ENCODE measurements at places on chromosomes 11 and 22.

- DNase-seq = no peak
Measured at GRCh38 chr11:17528906-17529843, 15.0 kb downstream of the USH1C start.

- no peak for DNase-seq
Measured at GRCh38 chr22:47748271-47748670, 985.8 kb downstream of the TBC1D22A start.

- no peak for DNase-seq
Measured at GRCh38 chr11:120869097-120869496, 154.8 kb upstream of the TBCEL start.

- DNase-seq = no peak
Measured at GRCh38 chr11:73321604-73322381, 13.7 kb downstream of the ARHGEF17 start.

DNA sequence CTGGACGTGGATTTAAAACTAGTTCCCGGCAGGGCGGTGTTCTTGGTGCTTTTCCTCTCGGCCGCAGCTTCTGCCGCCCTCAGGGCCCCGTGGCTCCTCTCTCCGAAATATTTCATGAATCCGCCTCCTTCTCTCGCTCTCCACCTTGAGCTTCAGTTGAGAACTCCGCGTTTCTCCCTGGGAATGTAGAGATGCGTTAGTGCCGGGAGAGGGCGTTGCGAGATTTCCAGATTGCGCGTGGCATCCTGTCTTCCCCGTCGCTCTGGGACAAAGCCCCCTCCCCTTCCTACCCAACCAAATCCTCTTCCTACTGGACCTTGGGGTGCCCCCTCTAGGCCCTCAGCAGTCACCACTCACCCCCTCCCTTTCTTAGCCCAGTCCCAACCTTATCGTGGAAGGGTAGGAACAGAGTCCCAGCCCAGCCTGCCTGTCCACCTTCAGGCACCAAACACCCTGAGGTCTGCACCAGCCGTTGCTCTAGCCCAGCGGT lies 15.5 kb upstream of the RAC2 start:
- no peak for DNase-seq

DNA sequence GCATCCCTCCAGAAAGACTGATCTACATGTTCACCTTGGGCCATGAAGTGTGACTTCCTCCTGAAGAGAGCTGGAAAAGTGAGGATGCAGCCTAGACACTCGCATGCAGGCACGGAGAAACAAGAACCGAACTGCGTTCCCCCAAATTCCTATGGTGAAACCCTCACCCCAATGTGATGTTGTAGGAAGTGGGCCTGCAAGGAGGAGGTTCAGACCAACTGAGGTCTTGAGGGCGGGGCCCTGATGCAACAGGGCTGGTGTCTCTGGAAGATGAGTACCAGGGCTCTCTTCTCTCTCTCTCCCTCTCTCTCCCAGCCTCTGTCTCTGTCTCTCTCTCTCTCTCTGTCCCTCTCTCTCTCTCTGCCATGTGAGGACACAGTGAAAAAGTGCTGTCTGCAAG lies 501.1 kb downstream of the BRD1 start:
- no peak for DNase-seq

- no peak for DNase-seq
Measured at GRCh38 chr11:73728000-73728399, 32.9 kb downstream of the RAB6A start.

DNA sequence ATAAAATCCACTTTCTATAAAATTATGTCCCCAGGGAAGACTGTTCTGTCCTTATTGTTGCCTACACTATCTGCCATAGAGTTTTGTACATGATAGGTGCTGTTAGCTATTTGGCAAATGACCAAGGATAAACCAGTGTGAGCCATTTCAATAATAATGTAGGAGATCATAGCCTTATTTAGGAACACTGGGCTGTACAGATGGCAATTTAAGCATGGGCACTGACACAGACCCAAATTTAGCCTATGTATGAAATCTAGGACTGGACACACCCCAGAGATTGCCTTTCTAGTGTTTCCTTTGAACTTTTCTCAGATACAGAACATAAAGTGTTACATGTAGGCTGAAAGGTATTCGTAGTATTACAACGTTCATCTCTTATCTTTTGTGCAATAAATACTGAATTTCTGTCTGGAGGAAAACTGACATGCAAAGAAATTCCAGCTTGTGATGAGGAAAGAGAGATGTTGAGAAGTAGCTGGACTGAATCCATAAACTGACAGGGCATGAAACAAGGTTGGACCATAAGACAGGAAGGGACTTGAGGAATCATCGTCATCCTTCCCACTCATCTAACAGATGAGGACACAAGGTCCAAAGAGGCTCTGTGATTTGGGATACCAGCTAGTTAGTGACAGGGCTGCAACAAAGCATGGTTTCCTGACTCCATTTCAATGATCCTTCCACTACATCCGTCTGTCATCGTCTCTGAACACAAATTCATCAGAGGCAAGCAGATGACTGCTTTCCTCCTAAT lies 60.3 kb downstream of the TMPRSS5 start:
- no peak for DNase-seq

DNA sequence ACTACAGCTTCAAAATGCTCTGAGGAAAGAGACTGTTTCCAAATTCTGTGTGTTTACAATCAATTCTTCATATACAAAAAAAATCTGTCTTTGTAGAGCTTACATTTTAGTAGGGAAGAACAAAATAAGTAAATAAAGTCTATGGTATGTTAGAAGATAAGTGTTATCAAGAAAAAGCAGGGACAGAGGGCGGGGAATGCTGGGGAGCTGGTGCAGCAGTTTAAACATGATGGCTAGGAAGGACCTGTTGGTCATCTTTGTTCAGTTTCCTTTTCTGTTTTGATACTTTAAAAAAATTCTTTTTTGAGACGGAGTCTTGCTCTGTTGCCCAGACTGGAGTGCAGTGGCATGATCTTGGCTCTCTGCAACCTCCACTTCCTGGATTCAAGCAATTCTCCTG lies 16.1 kb downstream of the TMEM25 start:
- DNase-seq = no peak

GRCh38 chr11:122045181-122045586 lies 70.8 kb downstream of the BLID start:
- DNase-seq = no peak
